ENCODE measurements at places on chromosomes 1 and 21.

- H3K4me1 ChIP-seq: no peaks in the 10 kb centered on the region
- no peak overlapping the region for H3K4me3 ChIP-seq
- no peaks in the 10 kb centered on the region for H3K36me3 ChIP-seq
Measured at GRCh38 chr1:44423591-44424537, 18.8 kb downstream of the RNF220 start.

DNA sequence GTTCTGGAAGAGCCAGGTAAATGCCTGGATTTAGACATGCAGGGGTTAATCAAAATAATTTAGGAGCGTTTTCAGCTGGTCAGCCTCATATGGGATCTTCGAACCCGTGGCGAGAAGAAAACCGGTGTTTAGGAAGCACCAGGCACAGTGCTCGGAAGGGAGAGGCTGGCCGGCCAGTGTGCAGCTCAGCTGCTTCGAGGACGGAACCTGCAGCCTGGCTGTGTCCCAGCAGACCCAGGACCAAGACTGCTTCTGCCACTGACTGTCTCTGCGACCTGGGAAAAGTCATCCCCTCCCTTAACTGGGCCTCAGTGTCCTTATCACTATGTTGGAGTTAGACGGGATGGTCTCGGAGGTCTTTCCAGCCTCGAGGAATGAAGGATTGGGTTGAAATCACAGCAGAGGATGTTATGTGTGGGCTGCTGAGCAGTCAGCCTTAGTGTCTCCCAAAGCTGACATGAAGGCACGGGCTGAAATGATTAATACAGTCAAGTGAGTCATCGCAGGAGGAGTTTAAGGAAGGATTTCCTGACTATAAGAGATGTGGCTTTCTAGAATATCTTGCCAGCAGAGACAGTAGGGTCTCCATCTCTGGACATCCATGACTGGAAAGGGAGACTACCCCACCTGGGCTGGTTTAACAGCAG lies 20.8 kb downstream of the PPFIA4 start:
- H3K27me3 ChIP-seq: peaks cover 5% of the 10 kb centered on the region
- H3K36me3 ChIP-seq: no peaks in the 10 kb centered on the region
- no peak for DNase-seq
- peaks cover 4% of the 10 kb centered on the region for H3K4me1 ChIP-seq

- DNase-seq: no peak
- H3K4me1 ChIP-seq: peaks cover 5% of the 10 kb centered on the region
- H3K27me3 ChIP-seq: peaks cover 2% of the 10 kb centered on the region
- no peak overlapping the region for H3K27ac ChIP-seq
- peaks cover 1% of the 10 kb centered on the region for H3K36me3 ChIP-seq
- H3K4me3 ChIP-seq: no peak overlapping the region
Measured at GRCh38 chr1:58765006-58765405, 18.8 kb downstream of the JUN start.

- peaks cover 7% of the 10 kb centered on the region for H3K27me3 ChIP-seq
- H3K27ac ChIP-seq: no peak overlapping the region
- H3K36me3 ChIP-seq: no peaks in the 10 kb centered on the region
- H3K4me1 ChIP-seq: no peaks in the 10 kb centered on the region
- H3K4me3 ChIP-seq: no peak overlapping the region
Measured at GRCh38 chr1:64363111-64363510, 106.8 kb upstream of the CACHD1 start.

GRCh38 chr1:232925421-232926220 lies 24.8 kb upstream of the NTPCR start:
- H3K4me3 ChIP-seq: no peak overlapping the region
- H3K36me3 ChIP-seq: peaks cover 12% of the 10 kb centered on the region
- DNase-seq: no peak
- H3K4me1 ChIP-seq: peaks cover 23% of the 10 kb centered on the region

GRCh38 chr1:27649306-27649635 lies 14.3 kb upstream of the FGR start:
- no peaks in the 10 kb centered on the region for H3K27me3 ChIP-seq
- DNase-seq: no peak
- H3K27ac ChIP-seq: no peak overlapping the region
- no peaks in the 10 kb centered on the region for H3K36me3 ChIP-seq
- H3K4me3 ChIP-seq: no peak overlapping the region

DNA sequence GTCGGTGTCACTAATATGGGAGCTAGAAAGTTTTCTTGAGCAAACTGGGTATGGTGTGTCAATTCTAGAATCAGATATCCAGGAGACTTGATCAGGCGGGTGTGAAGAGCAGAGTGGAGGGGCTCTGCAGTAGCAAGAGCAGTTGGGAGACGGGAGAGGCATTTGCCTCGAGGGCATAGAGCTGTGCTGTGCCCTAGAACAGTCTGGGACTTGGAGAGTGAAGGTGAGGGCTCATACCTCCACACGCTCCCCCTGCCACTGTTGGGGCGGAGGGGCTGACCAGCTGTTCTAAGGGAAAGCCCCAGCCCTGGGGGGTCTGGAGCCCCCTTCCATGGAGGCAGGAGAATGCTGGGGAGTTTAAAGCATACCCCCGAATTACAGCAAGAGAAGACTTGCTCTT lies 33.8 kb downstream of the SIM2 start:
- DNase-seq: no peak
- no peaks in the 10 kb centered on the region for H3K36me3 ChIP-seq
- no peaks in the 10 kb centered on the region for H3K27me3 ChIP-seq
- H3K4me1 ChIP-seq: no peaks in the 10 kb centered on the region

DNA sequence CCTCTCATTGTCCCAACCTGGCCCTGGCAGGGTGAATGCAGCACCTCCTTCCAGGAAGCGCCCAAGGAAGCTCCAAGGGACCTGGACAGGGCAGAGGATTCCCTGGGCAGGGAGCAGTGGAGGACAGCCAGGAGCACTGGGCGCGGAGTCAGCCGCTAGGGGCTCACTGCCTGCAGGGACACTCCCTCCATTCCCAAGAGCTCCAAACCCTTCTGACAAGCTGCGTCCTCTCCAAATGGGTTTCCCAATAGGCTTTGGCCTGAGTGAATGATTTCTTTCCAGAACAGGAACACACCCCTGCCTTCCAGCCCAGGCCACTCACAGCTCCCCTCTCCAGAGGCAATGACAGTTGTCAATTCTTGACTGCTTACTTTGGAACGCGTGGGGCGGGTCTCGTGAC lies 128.5 kb upstream of the EDN2 start:
- H3K4me1 ChIP-seq: peaks cover 7% of the 10 kb centered on the region
- no peaks in the 10 kb centered on the region for H3K27me3 ChIP-seq
- no peak overlapping the region for H3K4me3 ChIP-seq
- H3K27ac ChIP-seq: no peak overlapping the region
- no peaks in the 10 kb centered on the region for H3K36me3 ChIP-seq
- no peak for DNase-seq

DNA sequence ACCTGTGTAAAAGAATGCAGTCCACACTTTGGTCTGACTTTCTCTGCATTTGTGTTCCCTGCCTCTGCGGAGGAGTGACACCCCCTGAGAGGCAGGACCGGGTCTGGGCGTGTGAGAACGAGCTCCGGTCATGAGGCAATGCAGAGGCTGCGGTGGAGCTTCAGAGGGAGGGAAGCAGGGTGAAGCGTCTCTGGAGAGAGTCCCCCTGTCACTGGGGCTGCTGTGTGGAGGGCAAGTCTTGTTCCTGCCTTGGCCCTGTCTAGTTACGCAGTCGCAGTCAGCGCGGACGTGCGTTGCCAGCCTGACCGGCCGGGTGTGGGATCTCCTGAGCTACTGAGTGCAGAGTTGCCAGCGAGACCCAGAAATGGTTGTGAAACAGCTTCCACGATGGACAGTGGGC lies 48.5 kb downstream of the BACE2 start:
- peaks cover 15% of the 10 kb centered on the region for H3K27me3 ChIP-seq
- no peaks in the 10 kb centered on the region for H3K4me1 ChIP-seq
- no peak overlapping the region for H3K4me3 ChIP-seq
- no peaks in the 10 kb centered on the region for H3K36me3 ChIP-seq
- H3K27ac ChIP-seq: no peak overlapping the region

DNA sequence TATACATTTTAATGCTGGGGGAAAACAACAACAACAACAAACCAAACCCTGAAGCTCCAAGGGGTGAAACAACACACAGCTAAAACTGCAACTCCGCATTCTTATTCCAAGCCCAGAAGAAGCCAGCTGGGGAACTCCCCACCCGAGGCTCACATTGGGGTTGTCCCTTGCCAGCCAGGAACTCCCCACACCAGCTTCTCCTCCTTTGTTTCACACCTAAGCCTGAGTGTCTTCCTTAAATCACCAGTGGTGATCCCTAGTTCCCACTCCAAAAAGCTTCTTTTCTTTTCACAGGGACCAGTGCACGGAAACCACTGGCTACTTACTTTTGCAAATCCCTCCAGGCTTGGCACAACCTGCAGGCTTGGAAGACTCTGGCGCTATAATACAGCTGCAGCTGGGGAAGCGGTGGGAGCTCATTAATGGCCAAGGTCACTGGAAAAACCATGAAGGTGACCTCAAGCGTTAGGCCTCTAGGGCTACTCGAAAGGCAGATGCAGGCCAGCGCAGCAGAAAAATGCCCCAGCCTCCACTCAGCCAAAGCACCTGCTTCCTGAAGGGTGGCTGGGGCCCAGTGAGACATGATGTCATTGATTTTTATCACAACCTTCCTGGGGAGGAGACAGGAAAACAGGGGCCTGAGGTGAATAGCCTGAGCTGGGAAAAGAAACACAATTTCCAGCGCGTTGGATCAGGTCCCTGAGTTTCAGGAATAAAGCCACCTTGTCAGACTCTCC lies 40.1 kb downstream of the TLR5 start:
- no peaks in the 10 kb centered on the region for H3K4me1 ChIP-seq
- H3K27me3 ChIP-seq: peaks cover 22% of the 10 kb centered on the region
- H3K36me3 ChIP-seq: no peaks in the 10 kb centered on the region
- no peak overlapping the region for H3K27ac ChIP-seq
- DNase-seq: no peak

GRCh38 chr1:26094677-26095383 lies 16.8 kb upstream of the PDIK1L start:
- no peak overlapping the region for H3K27ac ChIP-seq
- peaks cover 17% of the 10 kb centered on the region for H3K4me1 ChIP-seq
- no peak for DNase-seq
- no peak overlapping the region for H3K4me3 ChIP-seq
- H3K36me3 ChIP-seq: no peaks in the 10 kb centered on the region
- H3K27me3 ChIP-seq: peaks cover 48% of the 10 kb centered on the region

DNA sequence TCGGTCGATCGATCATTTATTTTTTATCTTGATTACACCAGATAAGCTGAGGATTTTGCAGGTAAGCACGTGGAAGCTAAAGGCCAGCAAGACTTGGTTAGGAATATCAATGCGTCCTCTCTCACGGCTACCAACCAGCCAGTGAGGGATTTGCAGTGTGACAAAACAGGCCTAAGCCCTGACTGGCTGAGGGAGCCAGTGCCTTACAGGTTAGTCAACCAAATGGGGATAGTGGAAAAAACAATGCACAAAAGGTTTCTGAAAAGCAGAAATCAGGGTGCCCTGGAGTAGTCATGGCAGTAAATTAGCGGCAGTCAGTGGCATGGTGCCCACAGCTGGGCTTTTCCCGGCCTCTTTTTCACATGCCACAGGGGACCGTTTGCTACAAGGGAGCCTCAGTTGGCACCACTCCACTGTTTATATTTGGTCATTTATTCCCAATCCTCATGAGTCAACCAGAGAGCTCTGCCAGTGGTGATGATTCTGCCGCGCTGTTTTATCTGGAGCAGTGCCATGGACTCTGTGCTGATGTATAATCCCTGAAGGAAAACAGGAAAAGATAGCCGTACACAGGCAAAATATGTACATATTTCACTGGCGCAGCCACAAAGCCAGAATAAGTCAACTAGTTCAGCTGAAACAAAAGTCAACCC lies 167.6 kb downstream of the RHOU start:
- no peaks in the 10 kb centered on the region for H3K36me3 ChIP-seq
- H3K4me1 ChIP-seq: no peaks in the 10 kb centered on the region
- no peak overlapping the region for H3K4me3 ChIP-seq
- DNase-seq: no peak
- H3K27me3 ChIP-seq: peaks cover 5% of the 10 kb centered on the region

GRCh38 chr1:86741947-86742572 lies 37.7 kb downstream of the SH3GLB1 start:
- H3K4me1 ChIP-seq: peaks cover 4% of the 10 kb centered on the region
- H3K4me3 ChIP-seq: no peak overlapping the region
- H3K27me3 ChIP-seq: no peaks in the 10 kb centered on the region

DNA sequence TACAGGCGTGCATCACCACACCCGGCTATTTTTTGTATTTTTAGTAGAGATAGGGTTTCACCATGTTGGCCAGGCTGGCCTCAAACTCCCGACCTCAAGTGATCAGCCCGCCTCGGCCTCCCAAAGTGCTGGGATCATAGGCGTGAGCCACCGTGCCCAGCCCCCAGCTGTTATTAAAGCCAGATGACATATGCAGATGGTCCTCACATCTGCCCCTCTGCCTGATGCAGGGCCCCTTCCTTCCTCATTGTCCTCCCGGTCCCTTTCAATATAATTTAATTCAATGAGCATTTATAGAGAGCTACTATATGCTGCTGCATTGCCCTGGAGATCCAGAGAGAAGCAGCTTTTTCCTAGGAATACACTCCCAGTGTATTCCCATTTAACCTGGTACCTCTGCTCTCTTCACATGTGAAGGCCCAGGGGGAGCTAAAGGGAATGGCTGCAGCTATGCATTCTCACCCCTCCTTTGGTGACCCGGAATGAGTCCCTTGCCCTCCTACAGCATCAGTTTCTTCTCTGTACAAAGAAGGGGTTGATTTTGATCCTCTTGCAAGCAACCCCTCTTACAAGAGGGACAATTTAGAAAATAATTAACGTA lies 55.6 kb downstream of the L1TD1 start:
- DNase-seq: no peak
- H3K4me3 ChIP-seq: no peak overlapping the region

DNA sequence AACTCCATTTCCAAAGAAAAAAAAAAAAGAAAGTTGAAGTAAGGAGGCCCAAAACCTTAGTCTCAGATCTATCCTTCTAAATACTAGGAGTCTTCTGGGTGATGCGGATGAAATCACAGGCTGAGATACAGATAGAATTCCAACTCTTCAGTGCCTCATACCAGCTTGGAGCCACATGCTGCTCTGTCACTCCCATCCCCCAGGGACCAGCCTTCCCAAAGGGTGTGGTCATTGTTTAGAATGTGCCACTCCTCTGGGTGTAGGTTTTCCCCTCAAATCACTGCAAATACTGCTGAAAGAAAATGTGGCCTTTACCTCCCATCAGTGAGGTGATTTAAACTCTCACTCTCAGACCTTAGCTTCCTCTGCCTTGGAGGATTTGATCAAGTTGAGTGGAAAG lies 112.9 kb downstream of the CDC7 start:
- H3K27ac ChIP-seq: no peak overlapping the region
- H3K4me3 ChIP-seq: no peak overlapping the region
- DNase-seq: no peak

All from activated CD8-positive, alpha-beta memory T cell treated with anti-CD3 and anti-CD28 coated beads, Interleukin-2, amount 10 ng/mL, durations not matched to agents 7 days and 5 days (primary cell).